ENCODE measurements at places on chromosomes 3 and 15.

GRCh38 chr15:56244811-56245576 lies 1.3 kb upstream of the RFX7 start:
- no peak for DNase-seq

DNA sequence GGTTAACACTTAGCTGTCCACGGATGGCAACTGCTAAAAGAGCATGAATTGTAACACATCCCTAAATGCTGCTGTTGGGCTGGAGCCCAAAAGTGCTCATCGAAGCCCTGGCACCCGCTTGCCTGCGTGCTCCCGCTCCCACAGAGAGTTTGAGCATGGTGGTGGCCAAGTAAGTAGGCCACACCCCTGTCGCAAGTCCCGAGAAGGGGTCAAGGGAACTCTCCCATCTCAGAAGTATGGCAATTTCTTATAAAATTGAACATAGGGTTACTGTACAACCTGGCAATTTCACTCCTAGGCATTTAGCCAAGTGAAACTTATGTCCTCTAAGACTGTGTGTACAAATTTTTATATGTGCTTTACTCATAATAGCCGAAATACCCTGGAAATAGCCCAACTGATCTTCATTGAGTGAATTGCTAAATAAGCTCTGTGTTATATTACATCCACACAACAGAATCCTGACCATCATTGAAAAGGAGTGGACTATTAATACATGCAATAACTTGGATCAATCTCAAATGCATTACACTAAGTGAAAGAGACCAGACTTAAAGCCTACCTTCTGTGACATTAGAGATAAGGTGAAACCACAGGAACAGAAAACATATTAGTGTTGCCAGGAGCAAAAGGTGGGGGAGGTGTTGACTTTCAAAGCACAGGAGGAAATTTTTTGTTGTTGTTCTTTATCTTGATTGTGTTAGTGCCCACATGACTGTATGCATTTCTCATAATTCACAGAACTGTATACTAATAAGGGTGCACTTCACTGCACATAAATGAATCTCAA lies 1.5 kb upstream of the GCSAM start:
- no peak for DNase-seq

GRCh38 chr15:29920515-29920914 lies 98.2 kb upstream of the TJP1 start:
- peak; percentile 28 for DNase-seq

DNA sequence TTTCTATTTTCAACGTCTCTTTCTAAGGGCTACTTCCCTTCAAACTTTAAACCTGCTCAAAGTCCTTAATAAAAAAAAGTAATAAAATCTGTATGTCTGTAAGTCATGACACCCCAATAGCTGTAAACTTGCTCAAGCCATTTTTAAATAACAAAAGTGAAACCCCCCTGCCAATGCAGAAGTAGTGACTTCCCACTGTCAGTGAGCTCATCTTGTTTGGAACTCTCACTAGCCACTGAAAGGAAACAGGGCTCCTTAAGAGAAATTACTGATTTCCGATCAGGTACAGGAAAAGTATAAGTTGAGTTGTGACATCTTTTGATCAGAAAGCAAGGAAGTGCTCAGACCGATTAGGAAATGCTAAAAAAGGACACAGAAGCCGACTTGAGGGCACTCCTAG lies 27.6 kb upstream of the GPR171 start:
- no peak for DNase-seq
